ENCODE measurements at places on chromosomes 12 and 14. TPM values are rescaled to one million over a fixed set of nuclear protein-coding genes. Genes with fewer than 3 reads are reported as not detected.

DNA sequence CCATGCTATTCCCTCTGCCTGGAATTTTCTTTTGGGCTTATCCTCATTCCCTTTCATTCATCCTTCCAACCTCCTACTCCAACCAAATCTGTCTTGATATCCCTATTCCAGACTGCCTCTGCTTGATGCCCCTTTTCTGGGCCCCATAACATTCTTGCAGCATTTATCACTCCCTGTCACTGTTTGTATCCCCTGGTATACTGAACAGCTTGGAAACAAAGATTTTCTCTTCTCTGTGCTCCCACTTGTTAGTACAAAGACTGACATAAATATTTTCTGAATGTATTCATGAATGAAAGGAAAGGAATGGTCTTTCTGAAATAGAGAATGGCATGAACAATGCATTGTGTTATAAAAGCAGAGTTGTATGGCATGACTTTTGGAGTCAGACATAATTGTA lies 7.5 kb downstream of the IRAK4 start:
- no peak for DNase-seq

The VWF gene
- 496 TPM for total RNA-seq

The JAG2 gene
- total RNA-seq: 51.6 TPM

The GLIPR1 gene
- total RNA-seq: 1.3 TPM

The EXOC3L4 gene
- total RNA-seq: not detected

The RHOJ gene
- total RNA-seq: 58.0 TPM

GRCh38 chr14:81018684-81019083 lies 63.3 kb downstream of the TSHR start:
- DNase-seq: no peak

DNA sequence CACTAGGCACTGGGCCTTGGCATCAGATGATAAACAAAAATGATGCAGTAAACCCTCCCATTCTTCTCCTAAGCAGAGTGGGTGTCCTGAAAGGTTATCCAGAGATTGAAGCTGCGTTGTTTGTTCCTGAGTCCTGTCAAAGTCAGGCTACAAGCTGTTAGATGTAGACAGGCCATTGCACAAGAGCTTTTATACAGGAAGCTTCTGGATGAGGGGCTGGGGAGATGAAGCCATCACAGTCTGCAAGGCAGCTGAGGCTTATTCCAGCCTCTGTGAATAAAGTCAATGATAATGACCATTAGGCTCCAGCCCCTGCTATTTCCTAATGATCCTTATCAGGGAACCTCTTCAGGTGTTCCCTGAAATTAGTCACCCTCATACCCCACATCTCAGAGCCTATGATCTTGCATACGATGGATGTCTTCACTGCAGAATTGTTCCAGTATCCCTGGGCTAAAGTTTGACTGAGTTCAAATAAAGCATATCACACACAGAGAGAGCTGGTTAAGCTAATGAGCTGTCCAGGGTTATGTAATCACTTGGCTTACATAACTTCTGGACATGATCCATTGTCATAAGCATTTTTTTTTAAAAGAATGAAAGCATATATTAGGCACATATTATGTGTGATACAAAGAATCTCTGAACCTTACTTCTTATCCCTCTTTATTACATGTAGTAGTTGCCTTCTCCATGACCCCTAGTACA lies 337.1 kb upstream of the OR4E1 start:
- no peak for DNase-seq

DNA sequence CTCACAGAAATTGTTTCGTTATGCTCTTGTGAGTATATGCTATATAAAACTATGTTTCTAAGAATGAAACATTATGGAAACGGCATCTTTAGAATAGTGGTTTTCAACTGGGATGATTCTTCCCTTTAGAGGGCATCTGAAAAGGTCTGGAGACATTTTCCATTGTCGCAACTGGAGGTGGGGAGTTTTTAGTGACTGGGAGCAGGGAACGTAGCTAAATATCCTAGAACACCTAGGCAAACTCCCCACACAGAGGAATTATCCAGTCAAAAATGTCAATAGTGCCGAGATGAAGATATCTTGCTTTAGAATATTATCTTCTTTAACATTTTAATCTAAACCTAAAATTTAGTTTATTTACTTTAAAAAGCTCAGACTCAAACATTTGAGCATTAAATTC lies 486.1 kb upstream of the FOXG1 start:
- no peak for DNase-seq

The SH2B3 gene
- 34.7 TPM for total RNA-seq

DNA sequence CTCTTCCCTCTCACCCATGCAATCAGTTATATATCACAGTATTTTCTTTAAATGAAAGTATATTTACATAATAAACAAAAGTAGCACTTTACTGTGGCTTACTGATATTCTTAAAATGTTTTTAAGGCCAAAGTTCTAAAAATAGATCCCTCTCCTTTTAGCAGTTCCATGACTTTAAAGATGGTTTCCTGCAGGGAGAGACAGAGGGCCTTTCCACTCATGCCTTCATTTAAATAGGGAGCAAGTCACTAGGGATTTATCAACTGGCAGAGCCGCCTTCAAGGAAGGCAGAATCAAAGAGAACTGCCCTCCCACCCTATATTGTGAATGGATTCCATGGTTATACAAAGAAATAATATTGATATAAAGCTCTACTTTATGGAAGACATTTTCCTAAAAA lies 55.5 kb downstream of the DUSP16 start:
- no peak for DNase-seq

- DNase-seq: no peak
Observed at GRCh38 chr14:22583994-22584393, 5.0 kb downstream of the DAD1 start.

DNA sequence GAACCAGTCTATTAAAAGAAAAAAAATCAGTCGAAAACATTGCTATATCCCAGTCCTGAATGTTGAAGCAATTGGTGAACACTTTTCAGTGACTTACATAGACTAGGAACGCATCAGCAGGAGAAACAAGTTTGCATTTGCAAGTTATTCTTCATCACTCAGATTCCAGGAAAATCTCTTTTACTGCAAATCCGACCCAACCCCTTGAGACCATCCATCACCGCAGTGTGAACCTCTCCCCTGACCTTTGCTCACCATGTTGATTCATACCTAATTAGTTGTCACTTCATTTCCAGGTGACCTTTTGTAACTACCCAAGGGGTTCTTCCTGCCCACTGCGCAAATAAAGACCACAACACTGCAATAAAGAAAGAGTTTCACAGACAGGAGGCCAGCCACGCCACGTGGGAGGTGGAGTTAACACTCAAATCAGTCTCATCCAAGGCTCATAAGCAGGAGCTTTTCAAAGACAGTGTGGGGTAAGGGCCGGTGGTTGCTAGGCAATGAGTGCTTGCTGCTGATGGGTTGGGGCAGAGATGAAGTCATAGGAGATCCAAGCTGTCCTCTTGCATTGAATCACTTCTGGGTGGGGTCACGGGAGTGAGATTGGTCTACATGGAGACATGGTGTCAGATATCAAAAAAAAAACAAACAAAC lies 241.3 kb upstream of the TMEM132C start:
- DNase-seq: no peak

DNA sequence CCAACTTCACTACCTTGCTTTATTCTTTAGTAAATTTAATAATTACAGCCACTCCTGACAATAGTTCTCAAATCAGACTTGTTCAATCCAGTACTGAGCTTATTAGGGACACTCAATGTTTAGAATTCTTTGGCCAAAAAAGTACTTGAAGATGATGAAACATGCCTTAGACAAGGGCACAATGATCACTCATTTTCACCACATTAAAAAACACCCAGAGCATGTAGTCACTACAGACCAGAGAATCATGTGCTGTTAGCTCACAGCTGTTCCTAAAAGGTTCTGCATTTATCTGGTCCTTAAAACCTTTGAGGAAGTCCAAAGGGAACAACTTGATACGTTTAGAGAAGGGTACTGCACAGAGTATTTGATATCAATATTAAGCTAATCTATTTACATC lies 98.7 kb downstream of the INSM2 start:
- DNase-seq: no peak

- peak; percentile 41 for DNase-seq
Observed at GRCh38 chr14:102362084-102362483, 606 bp downstream of the CINP start.

GRCh38 chr12:4330203-4330602 lies 9.2 kb downstream of the TIGAR start:
- DNase-seq: no peak

DNA sequence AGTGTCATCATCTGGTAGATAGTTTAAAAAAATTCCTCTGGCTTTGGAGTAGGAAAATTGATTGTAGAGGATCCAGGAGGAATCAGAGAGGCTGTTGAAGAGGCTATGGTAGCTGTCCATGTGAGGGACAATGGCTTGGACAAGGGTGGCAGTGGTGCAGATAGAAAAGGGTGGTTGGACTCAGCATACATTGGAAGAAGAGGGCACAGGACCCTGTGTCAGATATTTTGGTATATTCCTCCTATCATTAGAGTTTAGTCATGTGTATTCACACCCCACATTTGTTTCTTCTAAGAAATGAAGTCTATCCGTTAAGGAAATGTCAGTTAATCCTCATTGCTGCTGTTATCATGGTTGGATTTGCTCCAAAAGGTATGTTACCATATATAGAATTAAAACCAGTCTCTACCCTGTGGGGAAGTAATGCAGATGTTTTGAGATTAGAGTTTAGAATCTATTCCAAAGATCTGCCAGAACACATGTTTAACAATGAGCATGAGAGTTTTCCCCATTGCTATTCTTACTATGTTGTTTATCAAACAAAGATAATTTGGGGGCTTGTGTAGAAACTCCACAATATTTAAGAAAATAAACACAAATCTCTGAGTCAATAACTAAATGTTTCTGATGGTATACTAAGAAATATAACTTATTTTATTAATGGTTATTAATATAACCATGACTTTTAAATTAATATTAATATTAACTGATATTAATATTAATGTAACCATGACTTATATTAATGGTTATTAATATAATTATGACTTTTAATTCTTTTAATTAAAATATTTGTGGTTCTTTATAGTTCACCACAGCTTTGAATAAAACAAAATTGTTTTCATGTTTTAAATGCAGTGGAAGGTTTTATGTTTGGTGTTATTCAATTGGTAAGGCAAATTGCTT lies 80.9 kb downstream of the CRADD start:
- DNase-seq: no peak

- DNase-seq: no peak
Observed at GRCh38 chr14:96351986-96352385, 11.2 kb downstream of the ATG2B start.

The PDE3A gene
- 2.0 TPM for total RNA-seq

- DNase-seq: peak; percentile 46
Observed at GRCh38 chr14:21267886-21268616, 1.2 kb downstream of the HNRNPC start.

- DNase-seq: no peak
Observed at GRCh38 chr12:2319737-2320506, 267.1 kb downstream of the CACNA1C start.

GRCh38 chr12:71768900-71769299 lies 14.2 kb downstream of the RAB21 start:
- DNase-seq: no peak

The TNS2 gene
- 15.9 TPM for total RNA-seq

- DNase-seq: no peak
Observed at GRCh38 chr12:105369014-105369413, 38.5 kb downstream of the C12orf75 start.

The ATL1 gene
- total RNA-seq: 0.40 TPM

- DNase-seq: no peak
Observed at GRCh38 chr12:106110626-106111300, 28.0 kb downstream of the NUAK1 start.

- no peak for DNase-seq
Observed at GRCh38 chr12:71240946-71241345, 83.1 kb upstream of the TSPAN8 start.

- DNase-seq: no peak
Observed at GRCh38 chr12:80504389-80505163, 60.5 kb downstream of the PTPRQ start.
